ENCODE measurements at places on chromosomes 16 and 17. TPM values are rescaled to one million over a fixed set of nuclear protein-coding genes. Genes with fewer than 3 reads are reported as not detected.
A peak's percentile ranks its signal among the peaks of the same experiment; 100 is the strongest.

The LRRC37A3 gene
- 15.5 TPM for total RNA-seq

DNA sequence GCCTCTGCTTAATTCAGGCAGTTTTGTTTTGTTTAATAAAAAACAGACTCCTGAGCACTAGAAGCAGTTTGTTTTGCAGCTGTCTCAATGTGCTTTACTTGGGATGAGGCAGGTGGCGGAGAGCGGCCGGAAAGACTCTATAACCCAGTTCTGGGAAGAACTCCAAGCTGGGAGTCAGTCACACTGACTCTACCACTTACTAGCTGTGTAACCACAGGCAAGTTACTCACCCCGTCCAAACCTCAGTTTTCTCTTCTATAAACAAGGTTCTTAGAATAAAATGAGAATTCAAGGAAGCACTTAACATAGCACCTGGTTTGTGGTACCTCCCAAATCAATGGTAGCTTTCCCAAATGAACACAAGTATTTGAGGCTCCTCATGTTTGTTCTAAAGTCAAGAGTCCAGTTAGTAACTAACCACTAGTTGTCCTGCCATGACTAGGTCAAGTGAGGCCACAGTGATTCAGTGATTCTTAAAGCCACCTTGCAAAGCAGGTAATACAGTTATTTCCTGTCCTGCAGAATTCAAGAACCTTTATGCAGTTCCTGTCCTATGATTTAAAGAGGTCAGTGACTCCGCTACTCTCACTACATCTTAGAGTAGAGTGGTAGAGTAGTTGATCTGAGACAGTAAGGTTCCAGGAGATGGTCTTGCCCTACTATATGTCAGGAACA lies 2.7 kb downstream of the TXNDC17 start:
- DNase-seq: no peak

DNA sequence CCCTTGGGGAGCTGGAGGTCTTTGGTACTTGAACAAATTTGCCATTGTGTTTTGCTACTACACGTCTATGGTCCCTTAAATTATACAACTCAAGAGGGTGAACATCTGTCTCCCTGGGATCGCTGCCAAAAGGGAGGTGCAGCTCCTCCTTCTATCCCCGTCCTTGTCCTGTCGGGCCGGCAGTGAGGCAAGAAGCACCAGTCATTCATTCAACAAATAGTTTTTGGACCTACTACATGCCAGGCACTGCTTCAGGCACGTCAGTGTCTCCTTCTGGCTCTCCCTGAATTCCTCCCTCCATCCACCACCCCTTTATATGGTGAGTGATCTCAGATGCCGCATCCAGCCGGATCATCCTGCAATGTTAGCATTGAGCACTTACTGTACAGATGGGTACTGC lies 2.2 kb upstream of the RPL38 start:
- peak; percentile 63 for DNase-seq

DNA sequence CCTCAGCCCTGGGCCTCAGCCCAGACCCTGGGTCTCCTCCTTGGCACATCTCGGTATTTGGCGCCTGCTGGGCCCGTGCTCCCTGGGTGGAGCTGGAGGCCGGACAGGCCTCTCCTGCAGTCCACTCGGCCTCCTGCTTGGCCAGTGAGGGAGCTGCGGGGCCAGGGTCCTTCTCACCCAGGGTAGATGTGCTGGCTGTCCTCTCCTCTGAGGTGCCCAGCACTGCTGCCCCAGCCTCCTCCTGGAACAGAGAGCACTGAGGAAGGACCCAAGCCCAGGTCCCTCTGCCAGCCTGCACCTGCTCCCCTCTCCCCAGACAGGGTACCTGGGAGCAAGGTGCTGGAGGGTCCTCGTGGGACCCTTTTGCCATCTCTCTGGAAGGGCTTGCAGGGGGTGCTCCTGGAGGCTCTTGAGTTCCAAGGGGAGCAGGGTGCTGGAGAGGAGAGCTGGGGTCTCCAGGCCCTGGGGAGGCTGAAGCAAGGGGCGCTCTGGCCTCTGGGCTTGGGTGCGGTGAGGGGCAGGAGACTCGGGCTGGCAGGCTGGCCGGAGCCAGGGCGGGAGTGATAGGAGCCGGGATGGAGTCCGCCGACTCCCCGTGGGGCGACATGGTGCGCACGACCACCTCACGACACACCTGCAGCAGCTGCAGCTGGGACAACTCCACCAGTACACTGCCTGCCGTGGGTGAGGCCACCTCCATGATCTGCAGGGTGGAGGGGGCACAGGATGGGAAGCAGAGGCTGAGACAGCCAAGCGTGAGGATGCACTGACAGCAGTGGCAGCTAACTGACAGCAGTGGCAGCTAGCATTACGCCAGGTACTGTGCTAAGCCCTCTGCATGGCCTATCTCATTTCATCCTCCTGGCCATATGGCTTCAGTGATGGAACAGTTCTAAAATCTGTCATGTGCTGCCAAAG lies 17.8 kb downstream of the TSPOAP1 start:
- no peak for DNase-seq

The SCIMP gene
- total RNA-seq: 0.64 TPM

GRCh38 chr17:27430882-27431491 lies 25.3 kb upstream of the KSR1 start:
- peak; percentile 40 for DNase-seq

GRCh38 chr17:49832840-49833599 lies 14.8 kb downstream of the TAC4 start:
- DNase-seq: no peak

DNA sequence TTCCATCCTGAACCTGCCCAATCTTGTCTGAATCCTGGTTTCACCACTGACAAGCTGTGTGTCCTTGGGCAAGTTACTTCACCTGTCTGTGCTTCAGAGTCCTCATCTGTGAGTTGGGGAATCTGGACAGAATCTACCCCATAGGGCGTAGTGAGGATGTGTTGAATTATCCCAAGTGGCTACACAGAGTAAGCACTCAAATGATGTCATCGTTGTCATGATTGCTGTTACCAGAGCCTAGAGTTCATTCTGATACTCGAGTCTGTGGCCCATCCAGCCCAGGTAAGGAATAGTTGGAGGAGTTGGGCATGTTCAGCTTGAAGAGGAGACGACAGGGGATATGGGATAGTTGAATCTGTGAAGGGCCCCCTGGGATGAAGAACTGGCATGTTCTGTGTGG lies 45.9 kb downstream of the MAPT start:
- no peak for DNase-seq

GRCh38 chr16:31248344-31248743 lies 11.4 kb upstream of the ITGAM start:
- DNase-seq: no peak

The MYH8 gene
- total RNA-seq: not detected

The CDR2L gene
- total RNA-seq: 3.2 TPM

The RAB37 gene
- 7.6 TPM for total RNA-seq

DNA sequence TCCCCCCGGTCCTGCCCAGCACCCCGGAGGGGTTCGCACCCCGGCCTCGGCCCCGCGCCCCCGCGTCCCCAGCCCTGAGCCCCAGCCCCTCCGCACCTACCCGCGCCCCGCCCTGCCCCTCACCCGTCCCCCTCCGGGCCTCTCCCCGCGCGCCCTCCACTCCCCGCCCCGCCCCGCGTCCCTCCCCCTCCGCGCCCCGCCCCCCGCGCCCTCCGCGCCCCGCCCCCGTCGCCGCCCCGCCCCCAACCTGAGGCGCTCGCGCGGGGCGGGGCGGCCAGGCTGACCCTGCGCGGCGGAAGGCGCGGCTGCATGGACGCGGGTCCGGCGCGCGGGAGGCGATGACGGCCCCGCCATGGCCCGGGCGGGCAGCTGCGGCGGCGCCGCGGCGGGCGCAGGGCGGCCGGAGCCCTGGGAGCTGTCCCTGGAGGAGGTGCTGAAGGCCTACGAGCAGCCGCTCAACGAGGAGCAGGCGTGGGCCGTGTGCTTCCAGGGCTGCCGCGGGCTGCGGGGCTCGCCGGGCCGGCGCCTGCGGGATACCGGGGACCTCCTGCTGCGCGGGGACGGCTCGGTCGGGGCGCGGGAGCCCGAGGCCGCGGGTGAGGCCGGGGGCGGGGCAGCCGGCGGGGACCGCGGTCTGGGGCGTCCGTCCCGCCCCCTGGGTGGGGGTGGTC lies at the start of gene SPIRE2:
SPIRE2 (plus strand) TSS at position 277 of the 671 bp plus-strand sequence; CDS start at position 353, 76 bp downstream.
- DNase-seq: peak; percentile 65

- DNase-seq: no peak
Measured at GRCh38 chr16:21719283-21719682, 55.5 kb downstream of the OTOA start.

The NGFR gene
- 2.8 TPM for total RNA-seq

DNA sequence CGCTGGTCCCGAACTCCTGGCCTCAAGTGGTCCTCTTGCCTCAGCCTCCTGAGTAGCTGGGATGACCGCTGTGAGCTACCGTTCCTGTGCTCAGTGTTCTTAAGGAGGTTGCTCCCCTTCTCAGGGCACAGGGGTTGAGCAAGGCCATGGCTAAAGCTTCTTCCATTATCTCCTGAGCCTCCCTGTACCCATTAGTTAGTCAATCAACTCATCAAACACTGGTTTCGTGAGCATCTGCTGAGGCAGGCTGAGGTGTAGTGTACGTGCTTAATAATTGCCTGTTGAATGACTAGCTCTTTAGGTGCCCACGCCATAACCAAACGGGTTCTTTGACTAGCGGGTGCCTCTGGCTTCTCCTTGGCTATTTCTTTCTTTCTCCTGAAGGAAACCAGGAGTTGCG lies 11.7 kb downstream of the SGCA start:
- DNase-seq: no peak

The FASN gene
- total RNA-seq: 171 TPM

The COQ7 gene
- total RNA-seq: 29.6 TPM

The KRT36 gene
- total RNA-seq: 0.27 TPM

The CPPED1 gene
- 24.0 TPM for total RNA-seq

DNA sequence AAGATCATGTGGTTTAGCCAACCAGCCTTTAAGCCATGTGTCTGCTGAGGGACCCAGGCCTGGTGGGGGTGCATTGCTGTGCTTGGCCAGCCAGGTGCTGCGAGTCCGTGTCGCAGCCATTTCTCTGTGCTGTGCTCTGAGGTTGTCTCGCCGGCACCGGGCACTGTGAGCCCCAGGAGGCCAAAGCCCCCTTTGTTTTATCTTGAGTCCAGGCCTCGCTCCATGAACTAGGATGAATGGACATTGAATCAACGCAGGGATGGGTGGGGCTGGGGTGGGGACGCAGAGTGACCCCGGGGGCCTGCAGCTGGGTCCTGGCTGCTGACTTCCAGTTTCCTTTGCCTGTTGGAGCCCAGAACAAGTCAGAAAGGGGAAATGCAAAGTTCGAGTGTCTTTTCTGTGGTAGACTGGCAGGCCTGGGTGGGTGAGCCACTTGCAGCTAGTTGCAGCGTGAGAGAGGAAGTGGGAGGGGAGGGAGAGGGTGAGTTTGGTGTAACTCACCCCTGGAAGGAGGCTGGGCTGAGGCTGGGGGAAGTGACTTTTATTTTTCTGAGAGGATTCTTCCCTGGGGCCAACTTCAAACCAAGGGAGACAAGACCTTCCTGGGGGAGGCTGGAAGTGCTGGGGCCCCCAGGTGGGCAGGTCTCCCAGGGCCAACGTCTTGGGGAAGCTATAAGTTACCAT lies 324.7 kb downstream of the SEC14L1 start:
- DNase-seq: peak; percentile 80

The G6PC1 gene
- total RNA-seq: not detected

The MT1A gene
- 5.1 TPM for total RNA-seq

DNA sequence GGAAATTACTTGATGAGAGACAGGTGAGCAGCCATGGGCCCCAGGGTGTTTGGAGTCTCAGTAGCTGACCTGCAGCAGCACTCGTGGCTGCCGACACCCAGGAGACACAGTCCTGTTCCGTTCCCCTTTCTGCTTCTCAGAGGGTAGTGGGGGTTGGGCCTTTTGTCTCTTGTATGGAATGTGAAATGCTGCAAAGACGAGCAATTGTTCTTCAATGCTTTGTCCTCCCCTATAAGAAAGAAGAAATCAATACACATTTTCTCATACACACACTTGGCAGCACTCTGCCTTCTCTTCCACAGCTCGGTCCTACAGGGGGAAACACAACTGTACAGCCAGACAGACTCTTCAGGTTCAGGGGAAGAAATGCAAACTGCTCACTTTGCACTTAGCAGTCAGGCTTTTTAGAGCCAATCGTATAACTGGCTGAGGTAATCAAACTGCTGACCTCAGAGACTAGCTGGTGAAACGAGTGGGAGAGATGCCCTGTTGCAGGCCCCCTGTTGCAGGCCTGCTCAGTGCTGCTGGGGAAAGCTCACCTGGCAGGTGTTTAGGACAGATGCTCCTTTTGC lies 96.7 kb downstream of the AATF start:
- DNase-seq: no peak

The LASP1 gene
- total RNA-seq: 245 TPM

- no peak for DNase-seq
Measured at GRCh38 chr16:48629016-48629415, 19.0 kb upstream of the N4BP1 start.

The FZD2 gene
- 0.31 TPM for total RNA-seq

DNA sequence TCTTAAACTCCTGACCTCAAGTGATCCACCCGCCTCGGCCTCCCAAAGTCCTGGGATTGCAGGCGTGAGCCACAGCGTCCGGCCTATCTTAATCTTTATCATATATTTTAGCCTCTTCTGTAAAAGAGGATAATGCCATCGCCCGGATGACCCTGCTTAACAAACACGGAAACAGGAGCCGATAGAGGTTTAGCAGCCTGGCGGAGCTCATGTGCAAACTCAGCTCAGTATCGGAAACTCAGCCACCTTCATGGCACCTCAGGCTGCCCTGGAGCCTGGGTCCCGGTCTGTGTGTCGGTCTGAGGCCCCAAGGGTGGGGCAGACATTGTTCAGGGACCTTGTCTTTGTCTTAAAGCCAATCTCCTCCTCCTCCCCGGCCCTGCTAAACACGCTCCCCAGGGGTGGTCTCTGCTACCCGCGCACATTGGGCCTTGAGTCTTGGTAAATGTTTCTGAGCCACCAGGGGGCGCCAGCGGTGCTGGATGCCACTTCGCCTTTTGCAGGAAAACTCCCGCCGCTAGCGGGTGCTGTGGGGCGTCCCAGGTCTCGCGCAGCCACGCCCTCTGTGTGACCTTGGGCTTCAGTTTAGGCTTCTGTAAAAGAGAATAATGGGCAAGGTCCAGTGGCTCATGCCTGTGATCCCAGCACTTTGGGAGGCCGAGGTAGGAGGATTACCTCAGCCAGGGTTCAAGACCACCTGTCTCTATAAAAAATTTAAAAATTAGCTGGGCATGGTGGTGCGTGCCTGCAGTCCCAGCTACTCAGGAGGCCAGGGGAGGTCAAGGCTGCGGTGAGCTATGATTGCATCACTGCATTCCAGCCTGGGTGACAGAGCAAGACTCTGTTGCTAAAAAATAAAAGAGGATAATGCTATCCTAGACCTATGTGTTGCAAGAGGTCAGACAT lies 2.7 kb downstream of the CETP start:
- DNase-seq: peak; percentile 100

- no peak for DNase-seq
Measured at GRCh38 chr16:64085296-64085695, 1036.6 kb downstream of the CDH11 start.

DNA sequence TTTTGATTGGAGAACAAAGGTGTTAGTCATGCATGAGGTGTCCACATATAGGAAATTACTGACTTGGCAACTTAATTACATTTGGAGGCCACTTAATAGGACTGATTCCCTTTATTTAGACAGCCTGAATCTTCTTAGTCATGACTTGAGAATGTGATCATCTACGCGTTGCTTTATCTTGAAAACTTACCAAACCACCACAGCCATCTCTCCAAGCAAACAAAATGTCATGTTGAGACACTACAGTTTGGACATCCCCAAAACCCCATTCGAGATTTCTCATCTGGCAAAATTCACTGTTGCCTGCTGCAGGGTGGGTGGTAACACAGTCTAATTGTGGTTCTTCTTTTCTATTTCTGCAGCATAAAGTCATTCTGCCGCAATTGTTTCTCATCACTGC lies 176.5 kb upstream of the CDH5 start:
- DNase-seq: no peak

GRCh38 chr17:79573196-79573896 lies 37.5 kb downstream of the RBFOX3 start:
- DNase-seq: no peak

GRCh38 chr16:53745753-53746266 lies 41.9 kb downstream of the FTO start:
- no peak for DNase-seq
